ENCODE measurements at places on chromosomes 7 and 10. TPM values are rescaled to one million over a fixed set of nuclear protein-coding genes. Genes with fewer than 3 reads are reported as not detected.

- DNase-seq = no peak
Measured at GRCh38 chr10:110540031-110540430, 27.5 kb upstream of the SMC3 start.

DNA sequence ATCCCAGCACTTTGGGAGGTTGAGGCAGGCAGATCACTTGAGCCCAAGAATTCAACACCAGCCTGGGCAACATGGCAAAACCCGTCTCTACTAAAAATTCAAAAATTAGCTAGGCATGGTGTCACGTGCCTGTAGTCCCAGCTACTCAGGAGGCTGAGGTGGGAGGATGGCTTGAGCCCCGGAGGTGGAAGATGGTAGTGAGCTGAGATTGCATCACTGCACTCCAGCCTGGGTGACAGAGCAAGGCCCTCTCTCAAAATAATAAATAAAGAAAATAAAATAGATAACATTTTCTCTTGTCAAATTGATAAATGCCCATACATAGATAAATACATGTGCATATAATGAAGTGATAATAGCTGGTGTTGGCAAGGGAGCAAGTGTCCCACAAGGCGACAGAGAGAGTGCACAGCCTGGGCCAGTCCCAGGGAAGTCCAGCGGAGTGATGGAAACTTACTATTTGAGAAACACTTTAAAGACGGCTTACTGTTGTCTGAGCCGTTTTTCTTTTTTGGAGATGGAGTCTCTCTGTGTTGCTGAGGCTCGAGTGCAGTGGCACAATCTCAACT lies 33.4 kb upstream of the DLG5 start:
- DNase-seq = no peak

DNA sequence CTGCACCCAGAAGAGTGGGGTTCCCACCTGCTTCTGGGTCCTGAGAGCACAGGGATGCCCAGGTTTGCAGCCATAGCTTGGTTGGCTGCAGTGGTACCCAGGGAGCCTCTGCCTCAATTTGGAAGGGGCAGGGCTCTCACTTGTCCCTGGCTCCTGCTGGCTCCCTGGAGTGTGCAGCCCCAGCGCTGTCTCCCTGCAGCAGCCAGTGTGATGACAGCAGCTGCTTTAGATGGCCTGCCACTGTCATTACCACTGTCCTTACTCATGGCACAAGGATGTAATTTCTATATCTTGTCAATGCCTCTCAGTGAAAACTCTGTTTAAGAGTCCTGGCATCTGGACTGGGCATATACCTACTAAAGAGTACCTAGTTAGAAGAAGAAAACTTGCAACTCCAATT lies 250.9 kb downstream of the KIF20B start:
- no peak for DNase-seq

GRCh38 chr10:124153023-124153826 lies 59.8 kb upstream of the CHST15 start:
- no peak for DNase-seq

DNA sequence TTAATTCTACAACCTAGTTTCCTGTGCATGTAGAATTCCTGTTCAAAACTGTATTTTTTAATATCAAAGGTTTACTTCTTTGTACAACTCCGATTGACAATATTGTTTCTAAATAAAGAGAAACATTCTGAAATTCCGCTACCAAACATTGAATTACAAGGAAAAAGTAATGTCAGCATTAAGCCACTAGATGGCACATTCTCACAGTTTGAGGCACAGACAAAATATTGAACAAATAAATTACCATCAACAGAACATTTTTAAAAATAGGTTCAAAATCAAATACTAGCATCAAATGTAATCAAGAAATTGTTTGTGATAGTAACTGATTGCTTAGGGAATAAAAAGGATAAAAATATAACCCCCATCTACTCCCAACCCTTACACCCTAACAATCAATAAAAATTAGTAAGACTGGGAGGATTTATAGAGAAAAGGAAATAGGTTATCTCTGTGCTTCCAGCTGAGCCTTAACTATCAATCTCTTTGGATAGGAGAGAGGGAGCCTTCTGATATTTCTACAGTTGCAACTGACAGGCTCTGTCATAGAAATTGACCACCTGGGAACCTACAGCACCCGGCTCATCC lies 86.6 kb upstream of the C7orf33 start:
- DNase-seq = no peak

DNA sequence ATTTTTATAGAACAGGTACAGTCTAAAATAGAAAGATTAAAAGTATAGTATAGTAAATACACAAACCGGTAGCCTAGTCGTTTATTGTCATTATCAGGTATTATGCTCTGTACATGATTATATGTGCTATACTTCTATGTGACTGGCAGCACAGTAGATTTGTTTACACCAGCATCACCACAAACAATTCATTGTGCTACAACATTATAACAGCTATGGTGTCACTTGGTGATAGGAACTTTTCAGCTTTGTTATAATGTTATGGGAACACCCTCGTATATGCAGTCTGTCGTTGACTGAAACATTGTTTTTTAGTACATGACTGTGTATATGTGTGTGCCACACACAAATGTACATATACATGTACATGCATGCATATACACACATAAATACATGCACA lies 19.1 kb downstream of the ZNF365 start:
- no peak for DNase-seq

- DNase-seq = no peak
Measured at GRCh38 chr10:34906067-34906965, 91.2 kb upstream of the PARD3 start.

DNA sequence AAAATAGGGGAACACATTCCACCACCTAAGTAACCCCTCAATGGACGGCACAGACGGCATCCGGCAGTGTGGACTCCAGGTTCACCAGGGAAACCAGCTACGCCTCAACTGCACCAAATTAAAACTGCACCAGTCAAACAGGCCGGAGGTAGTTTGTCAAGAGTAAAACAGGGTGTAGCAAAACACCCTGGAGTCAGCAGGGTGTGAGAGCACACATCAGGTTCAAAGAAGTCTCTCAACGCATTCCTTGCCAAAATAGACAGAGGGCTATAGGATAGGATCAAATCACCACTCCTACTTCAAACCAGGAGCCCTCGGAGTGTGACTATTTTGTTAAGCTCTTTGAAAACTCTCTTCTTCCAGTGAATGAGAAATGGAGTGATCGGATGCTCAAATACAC lies 135.9 kb downstream of the PARD3 start:
- DNase-seq = no peak

GRCh38 chr7:633381-634018 lies 93.0 kb upstream of the DNAAF5 start:
- DNase-seq = no peak

DNA sequence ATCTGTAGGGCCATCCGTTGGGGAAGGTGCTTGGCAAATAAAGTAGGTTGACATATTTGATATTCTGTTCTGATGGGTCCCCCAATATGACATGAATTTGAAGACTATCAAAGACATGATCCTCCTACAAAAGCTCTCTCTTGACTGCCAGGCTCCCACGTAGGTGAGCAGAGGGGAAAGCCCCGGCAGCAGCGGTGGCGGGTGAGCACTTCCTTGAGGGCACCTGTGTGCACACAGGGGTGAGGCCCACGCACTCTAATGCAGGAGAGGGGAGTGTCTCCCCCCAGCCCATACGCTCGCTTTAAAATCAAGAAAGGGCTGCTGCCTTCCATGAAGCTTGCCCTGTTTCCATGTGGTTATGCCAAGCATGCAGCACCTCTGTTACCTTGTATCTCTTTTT lies 100.4 kb downstream of the TAX1BP1 start:
- no peak for DNase-seq

DNA sequence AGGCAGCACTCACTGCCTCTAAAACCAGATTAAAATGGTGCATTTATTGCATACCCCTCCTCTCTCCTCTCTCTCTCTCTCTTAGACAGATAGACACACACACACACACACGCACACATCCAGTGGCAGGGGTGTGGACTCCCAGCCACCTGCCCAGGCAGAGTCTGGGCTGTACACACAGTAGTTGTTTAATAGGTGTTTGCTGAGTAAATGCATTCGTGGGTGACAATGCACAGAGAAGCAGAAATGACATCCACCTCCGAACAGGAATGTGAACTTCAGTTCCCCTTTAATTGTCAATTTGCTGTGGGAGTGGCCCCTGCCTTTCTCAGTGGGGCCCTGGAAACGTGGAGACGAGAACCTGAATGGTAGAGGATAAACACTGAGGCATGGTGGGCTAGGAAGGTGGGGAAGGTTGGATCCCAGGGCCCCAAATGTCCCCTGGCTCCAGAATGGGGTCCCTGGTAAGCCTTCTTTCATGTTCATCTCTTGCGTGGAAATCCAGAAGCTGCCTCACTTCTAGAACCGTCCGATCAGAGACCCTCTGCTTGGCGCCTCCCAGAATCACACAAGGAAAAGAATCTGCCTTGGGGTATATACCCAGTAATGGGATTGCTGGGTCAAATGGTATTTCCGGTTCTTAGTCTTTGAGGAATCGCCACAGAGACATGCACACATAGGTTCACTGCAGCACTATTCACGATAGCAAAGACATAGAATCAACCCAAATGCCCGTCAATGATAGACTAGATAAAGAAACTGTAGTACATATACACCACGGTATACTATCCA lies 58.5 kb upstream of the ECHDC3 start:
- no peak for DNase-seq

DNA sequence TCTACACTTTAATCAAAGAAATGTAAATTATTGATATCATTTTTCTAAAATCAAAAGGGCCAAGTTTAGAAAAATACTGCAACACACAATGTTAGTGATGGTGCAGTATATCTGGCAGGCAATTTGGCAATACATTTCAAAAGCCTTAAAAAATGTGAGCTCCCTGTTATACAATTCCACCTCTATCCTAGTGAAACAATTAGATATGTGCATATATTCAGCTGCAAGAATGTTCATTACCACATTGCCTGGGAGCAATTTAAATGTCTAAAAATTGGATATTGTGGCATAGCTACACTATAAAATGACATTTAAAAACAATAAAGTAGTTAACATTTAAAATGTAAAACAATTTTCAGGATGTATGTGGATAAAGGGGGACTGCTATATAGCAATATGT lies 10.1 kb upstream of the ERVW-1 start:
- DNase-seq = no peak

- DNase-seq = no peak
Measured at GRCh38 chr7:81183326-81183725, 264.5 kb upstream of the SEMA3C start.

The LEP gene
- 0.01 TPM for polyA plus RNA-seq

The MBLAC1 gene
- polyA plus RNA-seq = 0.28 TPM

The TIMM23B gene
- polyA plus RNA-seq = 8.7 TPM

The BUD23 gene
- polyA plus RNA-seq = 52.3 TPM

The TMEM26 gene
- 0.35 TPM for polyA plus RNA-seq

The OR9A2 gene
- not detected for polyA plus RNA-seq
